ENCODE measurements at places on chromosomes 11 and 22.

GRCh38 chr22:25754527-25755202 lies 12.7 kb downstream of the MYO18B start:
- no peak for DNase-seq

GRCh38 chr11:4916581-4916980 lies 2.6 kb downstream of the OR51G2 start:
- DNase-seq, result no peak

GRCh38 chr11:67252831-67253239 lies 13.4 kb upstream of the GRK2 start:
- DNase-seq, result no peak

DNA sequence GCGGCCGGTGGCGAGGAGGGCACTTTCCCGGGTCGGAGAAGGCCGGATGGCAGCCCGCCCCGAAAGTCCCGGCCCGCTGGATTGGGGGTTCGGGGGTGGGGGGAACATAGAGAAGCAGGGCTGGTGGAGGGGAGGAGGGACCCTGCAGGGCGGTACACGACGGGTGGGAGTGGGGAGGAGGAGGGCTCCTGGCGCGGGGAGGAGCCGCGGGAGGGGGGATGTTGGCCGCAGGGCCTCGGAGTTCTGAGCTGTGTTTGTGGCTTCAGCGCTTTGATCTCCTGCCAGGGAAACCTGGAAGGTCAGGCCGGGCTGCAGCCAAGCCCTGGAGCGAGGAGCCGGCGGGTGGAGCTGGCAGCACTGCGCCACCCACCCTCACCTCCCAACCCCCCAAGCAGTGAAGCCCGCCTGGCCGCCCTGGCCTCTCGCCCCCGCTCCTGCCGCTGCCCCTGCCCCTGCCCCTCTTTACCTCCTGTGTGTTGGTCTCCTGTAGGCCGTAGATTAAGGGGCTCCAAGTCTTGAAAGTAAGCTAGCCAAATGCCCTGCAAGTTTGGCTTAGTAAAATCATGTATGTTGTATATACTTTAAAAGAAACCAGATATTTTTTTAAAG lies 30.9 kb downstream of the C22orf31 start:
- DNase-seq, result no peak

DNA sequence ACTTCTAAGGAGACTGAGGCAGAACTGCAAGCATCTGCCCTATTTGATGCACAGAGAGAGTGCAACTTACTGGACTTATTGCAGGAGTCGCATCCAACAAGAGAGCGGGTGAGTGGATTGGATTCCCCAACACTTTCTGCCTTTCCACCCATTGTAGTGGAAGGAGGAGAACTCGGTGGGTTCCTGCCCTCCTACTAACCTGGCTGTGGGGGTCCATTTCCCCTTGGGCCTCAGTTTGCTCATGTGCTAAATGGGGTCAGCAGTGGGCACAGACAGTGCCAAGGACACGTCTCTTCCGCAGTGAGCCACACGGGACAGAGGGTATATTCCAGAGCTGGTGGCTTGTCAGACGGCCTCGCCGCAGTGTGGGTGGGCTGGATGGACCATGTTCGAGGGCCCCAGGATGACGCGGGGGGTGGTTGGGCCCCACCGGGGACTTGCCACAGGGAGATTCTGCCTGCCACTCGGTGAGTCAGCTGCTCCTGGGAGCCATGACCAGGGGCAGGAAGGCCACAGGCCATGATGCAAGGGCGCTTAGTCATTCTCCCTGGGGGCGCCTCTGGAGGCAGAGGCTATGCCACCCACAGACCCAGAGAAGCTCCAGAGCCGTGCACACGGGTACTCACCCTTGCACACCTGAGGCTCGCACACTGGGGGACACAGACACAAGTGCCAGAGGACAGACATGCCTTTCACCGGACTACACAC lies 8.2 kb downstream of the ALX4 start:
- DNase-seq, result no peak

DNA sequence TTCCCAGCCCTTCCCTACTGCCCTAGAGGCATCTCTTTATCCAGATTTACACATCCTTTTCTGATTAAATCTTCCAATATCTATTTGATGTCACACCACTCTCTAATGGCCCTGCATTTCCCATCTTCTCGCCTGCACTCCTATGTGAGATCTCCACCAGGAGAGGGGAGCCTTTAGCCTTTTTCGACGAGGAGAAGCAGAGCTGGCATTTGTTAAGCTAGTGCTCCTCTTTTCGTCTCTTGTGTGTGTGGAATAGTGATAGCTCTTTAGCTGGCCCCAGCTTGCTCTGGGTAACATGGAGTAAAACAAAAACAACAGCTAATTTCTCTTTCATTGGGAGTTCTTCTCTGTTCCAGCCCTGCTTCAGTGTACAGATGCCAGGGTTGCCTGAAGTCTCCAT lies 536.5 kb downstream of the NTM start:
- DNase-seq, result no peak

GRCh38 chr11:19789245-19789644 lies 76.6 kb downstream of the NAV2 start:
- no peak for DNase-seq

Measured in stimulated activated CD8-positive, alpha-beta memory T cell treated with anti-CD3 and anti-CD28 coated beads, Interleukin-4, amount 100 ng/mL, for 1 hour (primary cell).